ENCODE measurements at places on chromosomes 5 and 9. TPM values are rescaled to one million over a fixed set of nuclear protein-coding genes. Genes with fewer than 3 reads are reported as not detected.

The DAB2IP gene
- polyA plus RNA-seq: 33.1 TPM

The GLRA1 gene
- polyA plus RNA-seq: not detected

The SLC25A2 gene
- polyA plus RNA-seq: not detected

The CCL27 gene
- polyA plus RNA-seq: 1.4 TPM

The RNF224 gene
- not detected for polyA plus RNA-seq

The SARDH gene
- polyA plus RNA-seq: 4.7 TPM

Data from brain (organoid and tissue), 16 donors.